ENCODE measurements at places on chromosomes 6 and 20.

DNA sequence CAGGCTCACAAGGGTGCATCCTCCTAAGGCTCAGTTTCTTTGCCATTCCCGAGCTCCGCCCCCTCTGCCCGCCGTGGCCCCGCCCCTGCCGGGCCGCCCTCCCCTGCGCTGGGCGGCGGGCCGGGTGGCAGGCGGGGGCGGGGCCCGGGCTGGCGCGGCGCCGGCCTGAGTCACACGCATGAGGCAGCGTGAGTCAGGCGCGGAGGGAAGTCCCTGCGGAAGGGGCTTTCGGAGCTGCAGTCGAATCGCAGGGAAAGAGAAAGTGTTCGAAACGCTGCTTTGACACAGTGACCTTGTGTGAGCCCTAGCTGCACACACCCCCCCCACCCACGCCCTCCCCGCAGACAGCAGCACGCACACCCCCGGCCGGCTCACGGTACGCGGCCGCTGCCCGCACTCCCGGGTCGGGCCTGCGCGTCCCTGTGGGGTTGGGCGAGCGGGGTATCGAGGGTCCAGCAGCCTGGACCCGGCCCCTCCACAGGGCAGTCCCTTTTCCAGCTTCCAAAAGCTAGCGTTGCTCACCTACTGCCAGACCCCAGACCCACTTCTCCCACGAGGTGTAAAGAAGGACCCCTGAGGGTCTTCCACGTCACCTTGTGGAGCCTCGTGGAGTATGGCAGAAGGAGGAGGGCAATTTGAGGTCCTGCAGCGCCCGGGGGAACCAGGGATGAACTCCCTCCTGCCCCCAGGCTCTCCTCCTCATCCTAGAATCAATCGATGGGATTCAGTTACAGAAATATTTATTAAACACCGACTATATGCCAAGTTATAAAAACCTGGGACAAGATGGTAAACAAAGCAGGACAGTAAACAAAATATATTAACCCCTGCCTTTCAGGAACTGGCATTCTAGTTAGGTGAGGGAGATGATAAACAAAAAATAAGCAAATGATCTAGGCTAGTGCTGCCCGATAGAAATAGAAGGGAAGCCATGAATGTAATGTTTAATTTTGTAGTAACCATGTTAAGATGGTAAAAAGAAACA lies 12.4 kb upstream of the HMGA1 start:
- DNase-seq: no peak

DNA sequence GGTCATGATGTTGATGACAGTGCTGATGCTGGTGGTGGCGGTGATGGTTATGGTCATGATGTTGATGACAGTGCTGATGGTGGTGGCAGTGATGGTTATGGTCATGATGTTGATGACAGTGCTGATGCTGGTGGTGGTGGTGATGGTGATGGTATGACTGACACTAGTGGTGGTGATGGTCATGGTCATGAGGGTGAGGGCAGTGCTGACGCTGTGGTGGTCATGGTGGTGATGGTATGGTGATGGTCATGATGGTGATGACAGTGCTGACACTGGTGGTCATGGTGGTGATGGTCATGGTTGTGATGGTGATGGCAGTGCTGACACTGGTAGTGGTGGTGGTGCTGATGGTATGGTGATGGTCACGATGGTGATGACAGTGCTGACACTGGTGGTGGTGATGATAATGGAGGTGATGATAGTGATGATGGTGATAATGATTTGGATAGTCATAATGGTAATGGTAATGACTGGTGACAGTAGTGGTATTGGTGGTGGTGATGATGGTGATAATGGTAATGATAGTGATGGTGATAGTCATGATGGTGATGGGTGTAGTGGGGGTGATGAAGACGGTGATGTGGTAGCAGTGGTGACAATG lies 206.2 kb downstream of the CDH4 start:
- no peak for DNase-seq

- no peak for DNase-seq
Measured at GRCh38 chr6:142960098-142960497, 15.1 kb upstream of the HIVEP2 start.

GRCh38 chr6:66496659-66497058 lies 789.6 kb upstream of the EYS start:
- no peak for DNase-seq

GRCh38 chr6:28811873-28812272 lies 111.9 kb downstream of the TRIM27 start:
- DNase-seq: no peak

GRCh38 chr6:41781366-41781730 lies 766 bp downstream of the PRICKLE4 start:
- no peak for DNase-seq

GRCh38 chr6:51626391-51626790 lies 461.0 kb downstream of the PKHD1 start:
- no peak for DNase-seq

DNA sequence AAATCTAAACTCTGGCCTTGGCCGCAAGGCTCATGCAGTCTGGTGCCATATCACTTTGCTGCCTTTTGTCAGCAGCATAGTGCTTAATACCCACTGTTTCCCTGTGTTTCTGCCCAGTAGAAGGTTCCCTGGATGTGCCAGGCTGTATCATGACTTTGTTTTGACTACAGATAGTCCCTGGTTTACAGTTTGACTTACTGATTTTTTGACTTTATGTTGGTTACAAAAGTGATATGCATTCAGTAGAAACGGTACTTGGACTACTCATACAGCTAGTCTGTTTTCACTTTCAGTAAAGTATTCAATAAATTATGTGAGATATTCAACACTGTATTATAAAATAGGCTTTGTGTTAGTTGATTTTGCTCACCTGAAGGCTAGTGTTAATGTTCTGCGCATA lies 19.0 kb downstream of the RALY start:
- no peak for DNase-seq

DNA sequence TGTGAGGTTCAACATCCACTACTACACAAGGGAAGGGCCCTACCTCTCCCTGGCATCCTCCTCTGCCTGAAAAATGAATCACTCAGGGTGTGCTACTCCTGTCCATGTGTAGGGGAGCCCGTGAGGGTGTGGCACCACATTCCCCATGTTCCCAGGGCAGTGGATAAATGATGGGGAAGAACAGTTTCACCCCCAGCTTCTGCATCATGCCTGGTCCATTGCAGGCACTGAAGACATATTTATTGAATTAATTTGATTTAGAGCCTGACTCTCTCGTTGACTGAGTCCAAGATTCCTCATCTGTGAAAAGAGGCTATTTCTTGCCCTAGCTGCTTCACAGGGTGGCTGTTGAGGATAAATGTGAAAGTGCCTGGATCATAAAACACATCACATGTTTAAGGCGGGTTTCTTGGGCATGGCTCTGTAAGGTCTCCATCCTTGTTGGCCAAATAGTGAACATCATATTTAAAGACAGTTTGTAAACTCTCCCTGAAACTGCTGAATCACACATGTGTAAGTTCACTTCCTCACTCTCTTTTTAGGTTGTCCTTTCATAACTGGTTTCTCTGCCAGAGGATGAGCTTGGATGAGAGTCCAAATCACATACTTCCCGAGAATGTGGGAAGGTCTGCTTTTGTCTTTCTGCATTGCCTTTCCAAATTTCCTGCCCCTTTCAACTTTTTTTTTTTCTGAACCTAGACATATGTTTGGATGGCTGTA lies 79.7 kb upstream of the FYN start:
- no peak for DNase-seq

Measured in iPS DF 19.7 (cell line).